Chondrocyte (in vitro differentiated cells): ENCODE measurements at places on chromosomes 2 and 18. TPM values are rescaled to one million over a fixed set of nuclear protein-coding genes. Genes with fewer than 3 reads are reported as not detected.

Gene VWC2L
- not detected in 3 replicates for total RNA-seq

Gene HAAO
- 1.6 to 8.5 TPM (median 8.2 TPM) in 3 replicates for total RNA-seq

Gene TRIM43
- not detected in 3 replicates for total RNA-seq

Gene RASGRP3
- 3.0 to 3.7 TPM (median 3.0 TPM) in 3 replicates for total RNA-seq

Gene RSAD2
- 0.12 to 0.22 TPM in 2 of 3 replicates, not detected in the other for total RNA-seq

Gene FAP
- 163 to 205 TPM (median 171 TPM) in 3 replicates for total RNA-seq

Gene PLCL1
- 0.44 to 4.1 TPM (median 0.50 TPM) in 3 replicates for total RNA-seq

Gene CCBE1
- 0.38 to 1.8 TPM (median 0.72 TPM) in 3 replicates for total RNA-seq

Gene TEX44
- not detected in 3 replicates for total RNA-seq

Gene COL4A4
- 6.3 to 18.4 TPM (median 7.3 TPM) in 3 replicates for total RNA-seq

GRCh38 chr2:106061611-106062349, 132.3 kb downstream of the UXS1 start:
- H3K27ac ChIP-seq, result no peak overlapping the region
- H3K4me1 ChIP-seq, result peaks cover 16% of the 10 kb centered on the region
- H3K27me3 ChIP-seq, result peaks cover 13% of the 10 kb centered on the region
- H3K4me3 ChIP-seq, result no peak overlapping the region
- peaks cover 2% of the 10 kb centered on the region for H3K36me3 ChIP-seq

DNA sequence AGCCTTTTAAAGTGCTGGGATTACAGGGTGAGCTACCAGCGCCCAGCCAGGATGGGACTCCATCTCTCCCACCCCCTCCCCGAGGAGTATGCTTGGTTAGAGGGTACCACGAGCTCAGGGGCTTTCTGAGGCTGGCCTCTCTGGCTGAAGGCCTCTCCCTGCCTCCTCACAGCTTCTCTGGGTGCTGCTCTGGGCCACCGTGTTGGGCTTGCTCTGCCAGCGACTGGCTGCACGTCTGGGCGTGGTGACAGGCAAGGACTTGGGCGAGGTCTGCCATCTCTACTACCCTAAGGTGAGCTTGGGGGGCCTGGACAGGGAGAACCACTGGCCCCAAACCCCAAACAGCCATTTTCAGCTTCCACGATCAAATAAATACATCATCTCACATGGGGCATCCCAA, 2.9 kb downstream of the SLC11A1 start:
- no peak overlapping the region for H3K4me3 ChIP-seq
- H3K27ac ChIP-seq, result no peak overlapping the region
- no peak for DNase-seq
- no peaks in the 10 kb centered on the region for H3K36me3 ChIP-seq
- peaks cover 3% of the 10 kb centered on the region for H3K27me3 ChIP-seq
- peaks cover 5% of the 10 kb centered on the region for H3K4me1 ChIP-seq

- DNase-seq, result no peak
- H3K36me3 ChIP-seq, result peaks cover 5% of the 10 kb centered on the region
- peak overlapping the region; percentile 97 for H3K27ac ChIP-seq
- H3K4me3 ChIP-seq, result peak overlapping the region; percentile 9
- H3K4me1 ChIP-seq, result peaks cover 95% of the 10 kb centered on the region
These were observed 19.2 kb downstream of the NRP2 start for GRCh38 chr2:205701509-205701908.

GRCh38 chr2:223053484-223054192, 1.6 kb downstream of the KCNE4 start:
- no peaks in the 10 kb centered on the region for H3K27me3 ChIP-seq
- peak overlapping the region; percentile 98 for H3K27ac ChIP-seq

- no peaks in the 10 kb centered on the region for H3K4me1 ChIP-seq
- peaks cover 25% of the 10 kb centered on the region for H3K27me3 ChIP-seq
- no peak overlapping the region for H3K4me3 ChIP-seq
These were observed 515.8 kb downstream of the GALR1 start for GRCh38 chr18:77765468-77765867.

GRCh38 chr2:153105829-153106578, 372.6 kb downstream of the RPRM start:
- H3K27ac ChIP-seq, result no peak overlapping the region
- H3K4me3 ChIP-seq, result no peak overlapping the region
- no peaks in the 10 kb centered on the region for H3K4me1 ChIP-seq
- H3K36me3 ChIP-seq, result no peaks in the 10 kb centered on the region
- peaks cover 1% of the 10 kb centered on the region for H3K27me3 ChIP-seq

- DNase-seq, result no peak
- peaks cover 46% of the 10 kb centered on the region for H3K27me3 ChIP-seq
- H3K27ac ChIP-seq, result no peak overlapping the region
- no peak overlapping the region for H3K4me3 ChIP-seq
- H3K4me1 ChIP-seq, result no peaks in the 10 kb centered on the region
These were observed 125.4 kb downstream of the CLIP4 start for GRCh38 chr2:29240601-29241000.

- no peak overlapping the region for H3K4me3 ChIP-seq
- no peaks in the 10 kb centered on the region for H3K36me3 ChIP-seq
- no peaks in the 10 kb centered on the region for H3K27me3 ChIP-seq
- H3K27ac ChIP-seq, result no peak overlapping the region
These were observed 94.4 kb downstream of the EIPR1 start for GRCh38 chr2:3283206-3283605.

GRCh38 chr2:142165790-142166189, 35.0 kb upstream of the LRP1B start:
- no peaks in the 10 kb centered on the region for H3K36me3 ChIP-seq
- H3K4me3 ChIP-seq, result no peak overlapping the region
- no peak for DNase-seq
- no peak overlapping the region for H3K27ac ChIP-seq
- H3K4me1 ChIP-seq, result peaks cover 3% of the 10 kb centered on the region

- H3K27me3 ChIP-seq, result no peaks in the 10 kb centered on the region
- DNase-seq, result no peak
- H3K36me3 ChIP-seq, result no peaks in the 10 kb centered on the region
These were observed 145.7 kb downstream of the ZEB2 start for GRCh38 chr2:144374163-144374661.

- no peak overlapping the region for H3K4me3 ChIP-seq
- H3K4me1 ChIP-seq, result no peaks in the 10 kb centered on the region
- peaks cover 55% of the 10 kb centered on the region for H3K27me3 ChIP-seq
- DNase-seq, result peak; percentile 4
- peaks cover 9% of the 10 kb centered on the region for H3K36me3 ChIP-seq
These were observed 11.6 kb downstream of the ECEL1 start for GRCh38 chr2:232476045-232476444.

- no peaks in the 10 kb centered on the region for H3K27me3 ChIP-seq
- H3K36me3 ChIP-seq, result no peaks in the 10 kb centered on the region
- H3K27ac ChIP-seq, result no peak overlapping the region
- no peaks in the 10 kb centered on the region for H3K4me1 ChIP-seq
These were observed 399.6 kb upstream of the SALL3 start for GRCh38 chr18:78579854-78580577.

- no peak for DNase-seq
- H3K4me3 ChIP-seq, result no peak overlapping the region
- no peak overlapping the region for H3K27ac ChIP-seq
These were observed 225.8 kb upstream of the COPS8 start for GRCh38 chr2:236859908-236860307.

DNA sequence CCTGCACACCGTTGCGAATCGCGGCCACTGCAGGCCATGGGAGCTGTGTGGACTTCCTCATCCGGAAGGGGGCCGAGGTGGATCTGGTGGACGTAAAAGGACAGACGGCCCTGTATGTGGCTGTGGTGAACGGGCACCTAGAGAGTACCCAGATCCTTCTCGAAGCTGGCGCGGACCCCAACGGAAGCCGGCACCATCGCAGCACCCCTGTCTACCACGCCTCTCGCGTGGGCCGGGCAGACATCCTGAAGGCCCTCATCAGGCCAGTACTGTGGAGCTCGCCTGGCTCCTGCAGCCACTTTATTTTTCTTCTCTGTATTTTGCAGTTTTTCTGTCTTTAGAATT, 9.0 kb downstream of the ASB1 start:
- peak overlapping the region; percentile 22 for H3K27ac ChIP-seq
- no peaks in the 10 kb centered on the region for H3K27me3 ChIP-seq
- no peak for DNase-seq
- H3K36me3 ChIP-seq, result peaks cover 23% of the 10 kb centered on the region
- H3K4me3 ChIP-seq, result no peak overlapping the region

GRCh38 chr2:14306268-14306861, 326.2 kb upstream of the LRATD1 start:
- H3K36me3 ChIP-seq, result no peaks in the 10 kb centered on the region
- no peaks in the 10 kb centered on the region for H3K4me1 ChIP-seq
- H3K4me3 ChIP-seq, result no peak overlapping the region
- H3K27ac ChIP-seq, result no peak overlapping the region

DNA sequence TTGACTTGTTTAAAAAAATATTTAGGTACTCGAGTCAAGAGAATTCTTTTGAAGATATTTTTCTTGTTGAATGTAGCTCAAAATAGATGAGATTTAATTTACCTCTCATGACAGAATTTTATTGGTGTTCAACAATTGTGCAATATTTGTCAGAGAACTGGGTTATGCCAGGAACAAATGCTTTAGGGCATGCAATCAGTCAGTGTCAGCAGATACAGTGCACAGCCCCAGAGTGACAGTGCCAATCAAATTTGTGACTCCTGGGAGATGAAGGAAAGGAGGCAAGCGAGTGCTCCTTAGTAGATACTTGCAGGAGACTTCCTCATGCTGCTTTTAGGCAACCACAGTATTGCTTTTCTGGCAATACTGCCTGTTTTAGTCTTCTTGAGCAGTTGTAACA, 81.2 kb upstream of the DSEL start:
- peaks cover 43% of the 10 kb centered on the region for H3K4me1 ChIP-seq
- peak overlapping the region; percentile 65 for H3K27ac ChIP-seq
- no peak for DNase-seq
- H3K36me3 ChIP-seq, result peaks cover 6% of the 10 kb centered on the region

DNA sequence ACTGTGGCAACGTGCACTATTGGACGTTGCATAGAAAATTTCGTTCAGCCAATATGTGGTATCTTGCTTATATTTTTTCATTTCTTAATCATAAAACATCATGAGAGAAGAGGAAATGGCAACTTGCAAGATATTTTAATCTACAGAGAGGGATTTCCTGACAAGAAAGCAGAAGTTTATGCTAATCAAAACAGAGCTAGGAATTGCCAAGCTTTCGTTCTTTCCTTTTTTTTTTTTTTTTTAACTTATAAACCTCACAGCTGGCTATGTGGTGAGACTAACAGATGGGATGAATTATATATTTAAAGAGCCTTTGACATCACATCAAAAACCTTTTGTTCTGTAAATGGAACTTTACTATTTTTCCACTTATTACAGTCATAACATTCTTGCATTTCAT, 1136.9 kb upstream of the TMEFF2 start:
- H3K4me3 ChIP-seq, result no peak overlapping the region
- peaks cover 15% of the 10 kb centered on the region for H3K4me1 ChIP-seq
- H3K27me3 ChIP-seq, result no peaks in the 10 kb centered on the region
- H3K36me3 ChIP-seq, result no peaks in the 10 kb centered on the region

DNA sequence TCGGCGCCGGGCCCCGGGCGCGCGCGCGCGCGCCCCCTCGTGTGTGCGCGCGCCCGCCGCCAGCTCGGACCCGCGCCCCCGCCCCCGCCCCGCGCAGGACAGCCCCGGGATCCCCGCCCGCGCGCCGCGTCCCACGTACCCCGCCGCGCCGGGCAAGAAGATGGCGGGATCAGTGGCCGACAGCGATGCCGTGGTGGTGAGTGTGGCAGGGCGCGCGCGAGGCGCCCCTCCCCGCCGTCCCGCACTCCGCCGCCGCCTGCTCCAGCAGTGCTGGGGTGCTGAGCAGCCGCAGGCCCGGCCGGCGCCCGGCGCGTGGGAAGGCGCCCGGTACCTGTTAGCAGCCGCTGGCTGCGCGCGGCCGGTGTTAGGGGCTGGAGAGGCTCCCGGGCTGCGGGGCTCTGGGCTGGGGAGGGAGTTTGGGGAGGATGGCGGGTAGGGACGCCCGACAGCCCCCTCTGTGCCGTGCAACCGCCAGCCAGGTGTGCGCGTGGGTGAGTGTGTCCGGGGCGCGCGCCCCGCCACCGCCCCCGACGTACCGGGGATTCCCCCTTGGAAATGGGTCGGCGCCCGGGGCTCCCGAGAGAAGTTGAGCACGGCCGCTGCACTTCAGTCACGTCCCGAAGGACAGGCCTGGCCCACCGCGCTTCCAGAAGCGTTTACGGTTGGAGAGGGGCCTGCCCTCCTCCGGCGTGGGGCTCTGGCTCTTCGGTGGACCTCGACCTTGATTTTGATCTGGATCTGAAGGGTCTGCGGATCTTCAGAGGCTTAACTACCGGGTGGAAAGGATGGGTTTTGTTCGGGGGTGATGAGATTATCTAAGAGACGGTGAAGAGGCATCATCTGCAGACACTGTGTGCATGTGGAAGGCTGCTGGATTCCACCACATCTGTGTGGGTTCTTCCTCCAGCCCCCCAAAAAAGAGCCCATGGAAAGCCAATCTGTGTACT, 697 bp downstream of the LGALSL start:
- peak; percentile 86 for DNase-seq
- H3K27ac ChIP-seq, result peak overlapping the region; percentile 86
- H3K36me3 ChIP-seq, result peaks cover 16% of the 10 kb centered on the region

DNA sequence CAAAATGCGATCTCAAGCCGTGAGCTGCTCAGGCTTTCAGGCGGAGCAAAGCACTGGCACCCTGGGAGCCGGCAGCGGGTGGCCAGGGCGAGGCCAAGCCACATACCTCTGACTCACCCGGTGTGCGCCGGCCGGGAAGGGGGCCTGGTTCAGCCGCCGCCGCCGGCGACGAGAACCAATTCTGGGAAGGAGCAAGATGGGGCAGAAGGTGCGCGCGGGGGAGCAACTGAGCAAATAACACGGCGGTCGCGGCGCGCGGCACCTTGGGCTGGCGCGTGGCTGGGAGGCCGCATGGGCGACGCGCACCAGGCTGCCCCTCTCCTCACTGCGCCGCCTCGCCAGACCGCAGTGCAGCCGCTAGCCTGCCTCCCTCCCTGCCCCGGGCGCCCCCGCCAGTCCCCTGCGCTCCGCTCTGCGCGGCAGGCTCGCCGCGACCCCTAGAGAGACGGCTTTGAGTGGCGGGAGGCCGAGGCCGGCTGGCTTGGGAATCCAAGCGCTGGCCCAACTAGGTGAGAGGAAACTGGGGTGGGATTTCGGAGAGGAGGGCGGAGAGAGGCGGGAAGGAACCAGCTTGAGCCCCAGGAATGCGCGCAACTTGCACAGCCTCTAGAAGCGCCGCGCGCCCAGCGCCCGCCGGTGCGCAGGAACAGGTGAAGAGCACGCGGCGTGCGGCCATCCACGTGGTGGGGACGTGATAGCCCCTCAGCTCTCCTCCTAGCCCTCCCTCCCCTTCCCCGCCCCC, 3.2 kb downstream of the NRP2 start:
- H3K4me1 ChIP-seq, result peaks cover 64% of the 10 kb centered on the region
- no peaks in the 10 kb centered on the region for H3K27me3 ChIP-seq
- H3K36me3 ChIP-seq, result no peaks in the 10 kb centered on the region
- peak overlapping the region; percentile 68 for H3K27ac ChIP-seq
- DNase-seq, result no peak

DNA sequence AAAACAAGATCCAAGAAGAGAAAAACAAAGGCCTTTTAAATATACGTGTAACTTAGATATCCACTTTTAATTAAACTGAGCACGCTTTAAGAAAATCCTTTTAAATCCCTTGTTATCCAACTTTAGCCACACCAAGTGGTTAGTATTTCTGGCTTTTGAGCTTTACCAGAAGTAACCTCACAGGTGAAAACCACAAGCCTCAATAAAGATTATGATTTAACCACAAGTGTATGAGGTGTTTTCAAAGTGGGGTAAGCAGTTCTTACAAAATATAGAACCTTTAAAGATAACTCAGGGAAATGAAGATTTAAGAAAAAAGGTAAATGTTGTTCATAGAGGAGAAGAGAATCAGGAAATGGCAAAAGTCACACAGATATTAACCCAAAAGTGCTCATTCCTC, 58.4 kb upstream of the CDCA7 start:
- no peak for DNase-seq
- H3K27me3 ChIP-seq, result peaks cover 2% of the 10 kb centered on the region
- H3K4me3 ChIP-seq, result no peak overlapping the region
- peaks cover 12% of the 10 kb centered on the region for H3K36me3 ChIP-seq
